ENCODE measurements at places on chromosomes 6 and 20.

GRCh38 chr6:138105446-138105845 is 1.8 kb downstream of the PERP start:
- DNase-seq = no peak

DNA sequence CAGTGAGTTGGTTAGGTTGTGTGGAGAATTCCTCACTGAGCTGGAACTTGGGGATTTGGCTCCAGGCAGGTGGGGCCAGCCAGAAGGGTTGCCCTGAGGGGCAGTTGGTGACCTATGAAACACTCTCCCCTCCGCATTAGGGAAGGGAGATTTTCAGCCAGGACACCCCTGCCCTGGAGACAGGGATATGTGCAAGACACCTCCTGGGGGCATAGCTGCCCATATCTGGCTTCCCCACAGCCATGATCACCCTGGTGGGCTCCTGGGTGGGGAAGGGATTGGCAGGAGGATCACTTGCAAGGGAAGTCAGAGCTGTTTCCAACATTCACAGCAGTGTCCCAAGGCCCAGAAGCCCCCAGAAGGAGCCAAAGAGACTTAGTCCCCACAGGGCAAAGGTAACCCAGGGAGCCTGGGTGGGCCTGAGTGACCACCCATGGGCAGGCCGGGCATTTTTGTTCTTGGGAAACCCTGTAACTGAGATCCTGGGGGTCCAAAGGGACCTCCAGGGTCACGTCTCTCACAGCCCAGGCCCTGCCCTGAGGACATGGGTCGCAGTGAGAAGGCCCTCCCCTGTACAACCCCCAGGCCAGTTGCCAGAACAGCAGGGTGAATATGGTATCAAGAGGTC is 145.8 kb downstream of the MRPL14 start:
- no peak for DNase-seq

GRCh38 chr20:54622333-54623295 is 147.2 kb downstream of the DOK5 start:
- DNase-seq = no peak

DNA sequence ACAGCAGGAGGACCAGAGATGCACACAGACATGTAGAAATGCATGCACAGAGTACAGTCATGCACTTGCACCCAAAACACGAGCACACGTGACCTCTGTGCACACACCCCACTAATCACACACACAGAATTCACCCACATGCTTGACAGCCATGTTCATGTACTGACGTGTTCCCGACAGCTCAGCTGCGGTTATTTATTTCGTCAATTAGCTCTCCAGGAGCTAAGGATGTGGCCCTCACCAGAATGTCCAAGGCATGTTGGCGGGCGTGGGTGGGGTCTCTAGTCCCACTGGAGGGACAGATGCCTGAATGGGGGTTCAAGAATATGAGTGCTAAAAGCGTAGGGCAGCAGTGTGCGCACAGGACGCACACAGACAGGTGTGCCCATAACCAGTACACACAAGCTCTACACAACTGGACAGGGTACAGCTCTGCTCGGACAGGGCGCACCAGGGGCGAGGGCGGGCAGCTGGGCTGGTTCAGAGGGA is 571 bp upstream of the PRPF6 start:
- DNase-seq = peak; percentile 33

DNA sequence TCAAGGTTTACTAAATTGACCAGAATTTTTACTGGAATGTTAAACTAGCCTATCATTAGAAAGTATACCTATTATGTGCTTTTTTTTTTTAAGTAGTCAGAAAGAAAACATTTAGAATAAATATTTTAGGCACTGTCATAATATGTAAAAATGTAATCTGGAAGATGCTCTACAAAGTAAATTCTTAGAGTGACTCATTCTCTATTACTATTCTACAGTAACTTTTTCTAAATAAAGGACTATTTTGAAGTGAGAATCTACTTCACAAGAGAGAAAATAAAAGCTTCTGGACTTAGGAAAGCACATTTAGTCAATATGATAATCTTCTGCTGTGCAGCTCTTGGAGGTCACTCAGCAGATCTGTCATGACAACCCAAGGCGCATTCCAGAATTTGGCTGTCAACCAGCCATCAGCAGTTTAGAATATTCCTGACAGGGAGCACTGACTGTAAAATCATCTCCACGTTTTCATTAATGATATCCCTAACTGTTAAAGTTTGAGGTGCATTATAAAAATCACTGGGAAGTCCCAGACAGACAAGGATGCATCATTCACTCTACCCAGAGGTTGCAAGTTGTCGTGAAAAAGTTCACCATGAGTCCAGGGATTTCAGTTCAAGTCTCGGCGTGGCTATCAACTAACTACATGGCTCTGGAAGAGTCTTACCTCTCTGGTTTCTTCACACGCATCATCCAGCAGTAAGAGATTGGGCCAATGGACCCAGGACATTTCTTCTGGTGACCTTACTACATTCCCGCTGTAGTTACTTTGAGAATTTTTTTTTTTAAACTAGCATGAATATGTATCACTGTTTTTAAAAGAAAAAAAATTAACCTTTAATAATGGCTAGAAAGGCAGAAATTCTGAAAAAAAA is 374.9 kb downstream of the GJA1 start:
- no peak for DNase-seq

DNA sequence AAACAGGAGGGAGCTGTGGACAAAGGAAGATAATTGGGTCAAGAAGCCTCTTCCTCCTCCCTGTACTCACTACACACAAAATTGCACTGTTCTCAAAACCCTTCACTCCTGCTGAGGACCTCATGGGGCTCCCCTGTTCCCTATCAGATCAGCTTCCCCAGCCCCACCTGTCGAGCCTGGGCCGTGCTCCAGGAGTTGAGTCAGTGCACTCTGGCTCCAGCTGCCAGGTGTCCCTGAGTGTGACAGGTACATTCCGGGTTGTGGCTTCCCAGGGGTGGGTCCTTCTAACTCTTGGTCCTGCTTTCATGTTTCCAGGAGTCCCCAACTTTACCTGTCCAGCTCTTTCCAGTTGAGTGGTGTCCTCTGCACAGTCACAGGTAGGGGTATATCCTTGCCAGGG is 8.4 kb downstream of the RAB5IF start:
- no peak for DNase-seq

GRCh38 chr6:148932731-148933130 is 185.9 kb downstream of the UST start:
- no peak for DNase-seq

DNA sequence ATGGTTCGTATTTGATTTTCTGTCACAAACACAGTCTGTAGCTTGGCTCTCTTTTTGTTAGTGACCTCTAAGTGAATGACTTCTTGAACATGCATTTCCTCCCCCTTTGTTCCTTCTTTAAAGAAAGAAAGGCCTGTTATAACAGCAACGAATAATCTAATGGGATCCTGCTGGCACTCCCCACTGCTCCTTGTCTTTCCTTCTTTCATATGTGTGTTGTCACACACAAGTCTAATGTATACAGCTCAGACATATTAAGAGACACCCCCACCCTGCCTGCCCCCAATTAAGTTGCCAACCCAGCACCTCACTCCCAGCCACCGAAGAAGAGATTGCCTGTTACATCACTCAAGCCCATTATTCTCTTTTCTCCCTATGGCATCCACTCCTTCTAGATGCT is 4.9 kb upstream of the SAMD5 start:
- no peak for DNase-seq

GRCh38 chr20:62120990-62121775 is 1.1 kb upstream of the LSM14B start:
- peak; percentile 80 for DNase-seq

GRCh38 chr20:4848041-4848440 is 126.3 kb downstream of the PRND start:
- DNase-seq = no peak

DNA sequence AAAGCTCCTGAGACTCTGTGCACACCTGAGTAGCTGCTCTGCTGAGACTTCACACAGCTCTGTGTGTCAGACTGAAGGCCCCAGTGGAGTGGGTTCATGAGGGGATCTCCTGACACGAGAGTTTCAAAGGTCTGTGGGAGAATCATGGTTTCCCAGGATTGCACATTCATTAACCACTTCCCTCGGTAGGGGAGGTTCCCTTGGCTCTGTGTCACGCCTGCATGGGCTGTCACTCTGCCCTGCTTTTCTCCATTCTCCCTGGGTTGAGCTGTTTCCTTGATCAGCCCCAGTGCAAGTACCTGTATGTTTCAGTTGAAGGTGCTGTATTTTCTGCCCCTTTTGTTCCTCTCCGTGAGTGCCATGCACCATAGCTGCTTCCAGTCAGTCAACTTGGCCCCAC is 236.9 kb downstream of the EPM2A start:
- DNase-seq = no peak

GRCh38 chr6:106908386-106908840 is 66.1 kb downstream of the CD24 start:
- no peak for DNase-seq

GRCh38 chr20:56554869-56555268 is 21.8 kb downstream of the FAM209B start:
- DNase-seq = peak; percentile 93

DNA sequence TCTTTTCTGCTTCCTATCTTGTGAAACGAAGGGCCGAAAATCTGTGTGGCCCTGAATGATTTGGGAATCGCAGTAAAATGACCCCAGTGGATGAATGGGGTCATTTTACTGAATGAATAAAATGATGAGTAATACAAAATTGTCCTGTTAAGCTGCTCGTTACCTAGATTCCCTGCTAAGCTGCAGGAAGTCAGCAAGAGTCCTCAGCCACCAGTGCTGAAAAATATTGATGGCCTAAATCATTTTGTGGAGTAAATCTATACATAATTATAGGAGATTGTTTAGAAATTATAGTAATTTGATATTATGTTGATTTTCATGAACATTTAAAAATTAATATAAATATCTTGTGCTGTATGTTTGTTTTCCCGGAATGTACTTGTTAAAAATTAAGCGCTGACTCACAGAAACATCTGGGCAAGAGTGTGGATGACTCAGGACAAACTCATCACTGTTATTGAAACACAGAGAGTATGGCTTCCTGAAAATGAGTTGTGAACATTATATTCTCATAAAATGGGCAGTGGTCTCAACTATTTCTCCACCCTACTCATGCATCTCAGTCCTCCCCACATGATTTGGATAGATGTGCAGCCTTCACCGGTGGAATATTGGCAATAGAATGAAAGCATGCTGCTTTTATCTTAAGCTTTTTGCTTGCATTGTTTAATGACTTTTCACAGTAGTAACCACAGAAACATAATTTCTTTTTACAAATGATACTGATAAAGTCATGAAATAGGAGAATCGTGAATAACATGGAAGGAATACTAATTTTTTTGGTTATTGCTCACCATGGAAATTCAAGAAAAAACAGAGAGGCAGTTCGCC is 36.2 kb upstream of the RGS17 start:
- DNase-seq = peak; percentile 1

DNA sequence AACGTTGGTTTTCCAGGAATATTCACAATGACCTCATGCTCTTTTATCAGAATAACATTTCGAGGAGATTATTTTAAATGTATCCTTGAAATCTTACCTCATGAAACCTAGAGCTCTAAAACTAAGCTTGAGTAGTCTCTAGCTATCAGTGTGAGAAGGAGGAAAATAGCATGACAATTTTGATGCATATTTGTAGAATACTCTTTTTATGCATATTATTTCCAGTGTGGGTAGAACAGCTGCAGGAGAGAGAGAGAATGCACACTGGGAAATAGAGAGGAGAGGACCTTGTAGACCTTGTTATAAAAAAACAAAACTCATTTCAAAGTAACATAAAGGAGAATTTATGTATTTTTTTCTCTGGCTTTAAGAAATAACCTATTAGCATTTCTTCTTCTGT is 71.1 kb upstream of the VGLL2 start:
- DNase-seq = no peak

- no peak for DNase-seq
Measured at GRCh38 chr20:14142171-14142570, 146.9 kb downstream of the MACROD2 start.

DNA sequence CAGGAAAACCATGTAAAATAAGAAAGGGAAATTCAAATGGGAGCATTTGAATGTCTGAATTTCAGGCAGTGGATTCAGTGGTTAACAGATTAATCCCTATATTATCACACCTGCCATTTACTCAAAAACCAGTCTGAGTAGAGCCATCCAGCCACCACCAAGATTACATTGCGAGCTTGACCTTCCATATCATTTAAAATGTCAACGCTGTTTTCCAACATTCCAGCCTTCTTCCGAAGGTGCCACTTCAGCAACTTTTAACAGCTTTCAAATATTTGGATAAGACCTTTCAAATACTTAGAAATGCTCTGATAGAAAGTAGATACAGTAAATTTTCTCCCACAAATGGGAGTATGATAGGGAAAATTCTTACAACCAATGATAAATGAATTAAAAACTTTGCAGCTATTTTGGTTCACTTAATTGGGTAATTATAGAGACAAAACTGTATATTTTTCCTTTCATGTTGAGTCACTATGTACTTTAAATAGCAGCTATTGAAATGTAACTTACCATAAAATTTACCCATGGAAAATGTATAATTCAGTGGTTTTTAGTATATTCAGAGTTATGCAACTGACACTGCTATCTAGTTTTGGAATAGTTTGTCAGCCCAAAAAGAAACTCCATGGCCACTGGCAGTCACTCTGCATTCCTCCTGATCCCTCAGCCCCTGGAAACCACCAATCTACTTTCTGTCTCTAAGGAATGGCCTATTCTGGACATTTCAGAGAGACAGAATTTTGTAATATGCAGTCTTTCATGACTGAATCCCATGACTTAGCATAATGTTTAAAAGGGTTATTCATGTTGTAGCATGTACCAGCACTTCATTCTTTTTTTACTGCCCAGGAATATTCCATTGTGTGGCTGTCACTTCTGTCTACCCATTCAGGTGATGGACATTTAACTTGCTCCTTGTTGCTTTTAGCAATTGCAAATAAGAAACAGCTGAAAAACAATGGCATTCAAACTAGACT is 21.5 kb downstream of the EZR start:
- DNase-seq = peak; percentile 58

GRCh38 chr20:354298-354977 is 7.5 kb downstream of the NRSN2 start:
- DNase-seq = peak; percentile 89

GRCh38 chr6:29631860-29632731 is 887 bp downstream of the GABBR1 start:
- DNase-seq = no peak

DNA sequence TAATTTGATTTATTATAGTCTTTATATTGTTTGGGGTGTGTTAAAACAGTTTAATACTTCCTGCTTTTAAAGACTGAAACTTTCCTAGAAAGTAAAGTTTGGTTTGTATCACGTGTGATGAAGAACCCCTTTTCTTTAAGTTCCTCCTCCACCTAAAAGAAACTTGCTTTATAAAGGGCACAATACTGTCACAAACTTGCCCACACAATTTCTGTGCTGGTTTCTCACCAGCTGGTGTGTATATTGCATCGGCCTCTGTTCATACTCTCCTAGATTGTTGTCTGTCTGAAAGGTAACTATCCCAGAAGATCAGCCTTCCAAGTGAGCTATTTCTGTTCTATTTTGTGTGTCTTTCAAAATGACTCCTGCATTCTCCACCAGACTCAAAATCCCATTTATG is 46.9 kb downstream of the ANKRD6 start:
- DNase-seq = peak; percentile 21

- no peak for DNase-seq
Measured at GRCh38 chr6:113732384-113732966, 124.7 kb upstream of the MARCKS start.

All from suppressor macrophage treated with lipopolysaccharide for 4 hours (primary cell).